ENCODE measurements at places on chromosomes 12 and 14.
A peak's percentile ranks its signal among the peaks of the same experiment; 100 is the strongest.

DNA sequence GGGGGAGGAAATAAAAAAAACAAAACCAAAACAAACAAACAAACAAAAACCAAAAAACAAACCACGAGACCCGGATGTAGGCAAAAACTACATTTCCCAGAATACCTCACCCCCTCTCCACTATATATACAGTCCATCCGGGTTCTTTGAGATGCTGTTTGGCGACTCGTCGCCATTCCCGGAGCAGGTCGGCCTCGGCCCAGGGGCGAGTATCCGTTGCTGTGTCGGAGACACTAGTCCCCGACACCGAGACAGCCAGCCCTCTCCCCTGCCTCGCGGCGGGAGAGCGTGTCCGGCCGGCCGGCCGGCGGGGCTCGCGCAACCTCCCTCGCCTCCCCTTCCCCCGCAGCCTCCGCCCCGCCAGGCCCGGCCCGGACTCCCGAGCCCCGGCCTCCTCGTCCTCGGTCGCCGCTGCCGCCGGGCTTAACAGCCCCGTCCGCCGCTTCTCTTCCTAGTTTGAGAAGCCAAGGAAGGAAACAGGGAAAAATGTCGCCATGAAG is at the start of gene RNF10:
Gene RNF10 (plus strand): TSS at position 154 of the 500 bp plus-strand sequence. CDS start 456 bp downstream, outside the sequence.
- H3K27me3 ChIP-seq = no peaks in the 10 kb centered on the region
- H3K27ac ChIP-seq = peak within 1 kb of the TSS; percentile 86
- DNase-seq = no peak
- H3K4me3 ChIP-seq = peak within 1 kb of the TSS; percentile 83
- H3K36me3 ChIP-seq = no peaks in the 10 kb centered on the region

DNA sequence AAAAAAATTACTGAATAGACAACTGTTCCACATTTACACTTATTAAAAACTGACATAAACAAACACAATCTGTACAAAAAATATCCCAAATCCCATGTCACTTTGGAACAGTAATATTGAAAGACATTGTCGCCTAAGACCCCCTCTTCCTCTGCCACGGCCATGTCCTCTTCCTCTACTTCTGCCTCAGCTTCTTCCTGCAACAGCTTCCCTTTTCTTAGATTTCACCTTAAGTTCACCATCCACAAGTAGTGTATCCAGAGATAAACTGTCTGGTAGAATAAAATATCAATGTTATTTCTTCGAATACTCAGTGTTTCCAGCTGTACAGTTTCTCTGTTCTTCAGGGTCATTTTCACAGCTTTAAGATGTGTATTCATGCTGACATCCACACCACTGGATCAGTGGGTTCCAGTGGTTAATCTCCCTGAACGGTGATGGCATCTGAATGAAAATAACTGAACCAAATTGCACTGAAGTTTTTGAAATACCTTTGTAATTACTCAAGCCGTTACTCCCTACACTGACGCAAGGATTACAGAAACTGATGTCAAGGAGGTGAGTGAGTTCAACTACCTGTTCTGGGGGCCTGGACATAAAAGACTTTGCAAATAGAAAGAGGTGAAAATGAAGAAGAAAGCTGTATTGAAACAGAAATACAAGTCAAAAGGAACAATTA is 208.5 kb downstream of the C12orf50 start:
- no peaks in the 10 kb centered on the region for H3K27me3 ChIP-seq
- no peak overlapping the region for H3K27ac ChIP-seq
- no peak overlapping the region for H3K4me3 ChIP-seq
- no peak for DNase-seq

DNA sequence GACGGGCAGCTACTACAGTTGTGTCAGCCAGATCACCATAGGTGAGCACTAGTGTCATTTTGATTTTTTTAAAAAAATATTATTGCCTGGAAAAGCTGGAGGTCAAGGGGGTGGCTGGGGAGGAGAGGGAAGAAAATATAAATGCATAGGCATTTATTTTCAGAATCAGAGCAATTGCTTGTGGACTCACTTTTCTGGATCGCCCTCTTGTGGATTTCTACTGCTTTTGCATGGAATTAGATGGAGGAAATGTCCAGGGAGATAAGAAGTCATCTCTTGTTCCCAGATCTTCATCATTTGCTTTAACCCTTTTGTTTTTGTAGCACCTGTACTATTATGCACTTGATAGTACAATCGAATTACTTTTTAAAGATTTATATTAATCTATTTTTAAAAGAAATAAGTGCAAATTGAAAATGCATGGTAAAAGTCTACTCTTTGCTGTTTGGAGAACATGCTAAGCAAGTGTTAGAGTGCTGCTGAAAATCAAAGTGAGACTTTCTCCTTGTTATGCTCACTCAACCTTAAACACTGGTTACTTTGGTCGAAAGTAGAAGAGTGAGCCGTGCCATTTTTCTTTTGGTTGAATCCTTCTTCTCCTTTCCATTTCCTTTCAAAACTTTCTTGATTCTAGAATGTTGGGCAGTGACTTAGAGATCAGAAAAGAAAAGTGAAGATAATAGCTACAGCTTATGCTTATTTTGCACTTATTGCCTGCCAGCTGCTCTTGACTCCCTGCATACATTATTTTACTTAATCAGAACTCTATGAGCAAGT is 60.6 kb upstream of the ANO4 start:
- H3K36me3 ChIP-seq = no peaks in the 10 kb centered on the region
- H3K27me3 ChIP-seq = peaks cover 4% of the 10 kb centered on the region
- no peak overlapping the region for H3K4me3 ChIP-seq
- no peaks in the 10 kb centered on the region for H3K4me1 ChIP-seq
- DNase-seq = no peak
- no peak overlapping the region for H3K27ac ChIP-seq

GRCh38 chr12:57110104-57111030 is 795 bp downstream of the STAT6 start:
- H3K4me3 ChIP-seq = peak overlapping the region; percentile 79
- H3K4me1 ChIP-seq = peaks cover 36% of the 10 kb centered on the region
- H3K27ac ChIP-seq = peak overlapping the region; percentile 95

DNA sequence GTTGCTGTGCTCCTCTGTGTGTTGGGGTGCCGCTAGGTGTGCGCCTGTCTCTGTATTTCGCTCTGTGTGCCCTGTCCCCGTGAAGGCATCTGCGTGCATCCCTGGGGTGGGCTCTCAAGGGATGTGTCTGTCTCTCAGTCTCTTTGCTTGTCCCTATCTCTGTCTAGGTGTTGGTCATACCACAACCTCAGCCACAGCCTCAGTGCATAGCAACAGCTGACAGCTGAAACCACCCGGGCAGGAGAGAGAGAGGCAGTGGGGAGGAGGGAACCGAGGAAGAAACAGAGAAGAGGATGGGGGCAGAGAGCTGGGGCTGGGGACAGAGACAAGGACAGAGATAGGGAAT is 953 bp upstream of the NXPH4 start:
- H3K4me1 ChIP-seq = peaks cover 20% of the 10 kb centered on the region
- H3K4me3 ChIP-seq = no peak overlapping the region
- no peak for DNase-seq
- peaks cover 8% of the 10 kb centered on the region for H3K27me3 ChIP-seq

- H3K27ac ChIP-seq = no peak overlapping the region
- H3K27me3 ChIP-seq = no peaks in the 10 kb centered on the region
- no peaks in the 10 kb centered on the region for H3K4me1 ChIP-seq
- DNase-seq = no peak
- no peak overlapping the region for H3K4me3 ChIP-seq
These were observed 839.9 kb upstream of the MGAT4C start for GRCh38 chr12:87096082-87096585.
